Lung (tissue), 17 donors: ENCODE measurements at places on chromosomes 2 and 18. TPM values are rescaled to one million over a fixed set of nuclear protein-coding genes. Genes with fewer than 3 reads are reported as not detected.

DNA sequence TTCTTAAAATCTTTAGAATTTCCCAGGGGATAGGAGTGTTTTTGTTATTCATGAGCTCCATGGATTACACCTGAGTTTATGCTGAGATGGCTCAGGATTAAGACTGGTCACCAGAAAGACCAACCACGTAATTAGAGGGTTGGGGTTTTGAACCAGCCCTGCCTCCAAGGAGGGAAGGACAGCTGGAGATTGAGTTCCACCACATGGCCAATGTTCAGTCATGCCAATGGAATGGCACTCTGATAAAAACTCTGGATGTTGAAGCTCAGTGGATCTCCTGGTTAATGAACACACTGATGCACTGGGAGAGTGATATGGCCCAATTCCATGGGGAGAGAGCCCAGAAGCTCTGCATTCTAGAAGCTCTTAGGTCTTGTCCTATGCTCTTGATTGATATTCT is 38.7 kb upstream of the PTPN4 start:
- no peak overlapping the region for H3K4me3 ChIP-seq
- H3K4me1 ChIP-seq, result no peaks in the 10 kb centered on the region
- no peaks in the 10 kb centered on the region for H3K36me3 ChIP-seq
- no peak overlapping the region for H3K27ac ChIP-seq

- no peaks in the 10 kb centered on the region for H3K36me3 ChIP-seq
- no peaks in the 10 kb centered on the region for H3K4me1 ChIP-seq
These were observed 324.9 kb downstream of the LPIN1 start for GRCh38 chr2:12071318-12071717.

- H3K4me1 ChIP-seq, result no peaks in the 10 kb centered on the region
- no peak overlapping the region for H3K4me3 ChIP-seq
- H3K27ac ChIP-seq, result no peak overlapping the region
- H3K36me3 ChIP-seq, result no peaks in the 10 kb centered on the region
These were observed 923 bp downstream of the FIGLA start for GRCh38 chr2:70789304-70790135.

DNA sequence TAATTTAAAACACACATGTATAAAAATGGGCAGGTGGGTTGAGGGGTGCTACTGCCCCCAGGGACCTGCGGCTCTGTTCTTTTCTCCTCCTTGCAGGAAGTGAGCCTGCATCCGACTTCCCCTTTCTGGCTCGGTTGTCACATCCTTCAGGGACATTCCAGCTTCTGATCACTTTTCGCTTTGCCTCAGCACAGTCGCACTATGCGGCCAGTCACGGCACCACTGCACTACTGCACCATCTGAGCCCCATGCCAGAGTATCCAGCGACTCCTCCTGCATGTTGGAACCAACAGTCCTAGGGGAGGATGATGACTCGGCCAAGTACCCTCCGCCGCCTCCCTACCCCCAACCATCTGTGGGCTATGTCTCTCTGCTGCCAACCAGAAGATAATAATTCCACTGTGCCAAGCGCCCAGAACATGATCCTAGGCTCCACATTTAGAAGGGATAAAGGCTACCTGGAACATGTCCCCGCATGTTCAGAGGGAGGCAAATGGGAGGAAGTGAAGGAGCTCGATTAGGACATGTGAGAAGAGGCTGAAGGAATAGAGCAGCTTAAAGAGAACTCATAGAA is 17.6 kb downstream of the CDC42EP3 start:
- no peak overlapping the region for H3K4me3 ChIP-seq
- peak overlapping the region; percentile 94 for H3K27ac ChIP-seq
- no peak for DNase-seq
- H3K4me1 ChIP-seq, result peaks cover 16% of the 10 kb centered on the region
- peaks cover 3% of the 10 kb centered on the region for H3K36me3 ChIP-seq
- no peaks in the 10 kb centered on the region for H3K27me3 ChIP-seq

GRCh38 chr2:56248965-56249742 is 65.4 kb downstream of the CCDC85A start:
- no peaks in the 10 kb centered on the region for H3K4me1 ChIP-seq
- H3K27ac ChIP-seq, result no peak overlapping the region
- no peaks in the 10 kb centered on the region for H3K36me3 ChIP-seq
- H3K4me3 ChIP-seq, result no peak overlapping the region
- no peak for DNase-seq

GRCh38 chr2:180075870-180076269 is 68.8 kb upstream of the CWC22 start:
- no peaks in the 10 kb centered on the region for H3K4me1 ChIP-seq
- no peaks in the 10 kb centered on the region for H3K27me3 ChIP-seq
- H3K36me3 ChIP-seq, result no peaks in the 10 kb centered on the region
- H3K4me3 ChIP-seq, result no peak overlapping the region

DNA sequence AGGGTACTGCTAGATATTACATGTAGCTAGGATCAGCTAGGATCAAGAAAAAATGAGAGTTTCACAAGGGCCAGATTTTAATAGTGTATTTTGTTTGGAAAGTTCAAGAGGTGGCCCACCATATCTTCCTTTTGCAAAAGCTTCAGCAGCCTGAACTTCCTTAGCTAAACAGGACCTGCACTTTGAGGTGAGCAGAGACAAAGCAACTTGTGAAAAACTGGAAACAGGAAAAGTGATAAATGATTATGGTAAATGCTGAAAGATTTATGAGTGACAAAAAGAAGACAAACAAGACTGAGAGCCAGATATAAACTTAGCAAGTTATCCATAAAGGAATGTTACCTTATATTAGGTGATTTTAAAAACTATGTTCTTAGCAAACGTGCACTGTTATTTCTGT is 123.6 kb downstream of the ZNF521 start:
- DNase-seq, result no peak
- no peak overlapping the region for H3K27ac ChIP-seq
- H3K4me1 ChIP-seq, result peaks cover 34% of the 10 kb centered on the region
- H3K27me3 ChIP-seq, result no peaks in the 10 kb centered on the region
- H3K36me3 ChIP-seq, result peaks cover 10% of the 10 kb centered on the region
- H3K4me3 ChIP-seq, result no peak overlapping the region

- DNase-seq, result no peak
- H3K36me3 ChIP-seq, result no peaks in the 10 kb centered on the region
- no peak overlapping the region for H3K4me3 ChIP-seq
- peaks cover 8% of the 10 kb centered on the region for H3K4me1 ChIP-seq
These were observed 79.1 kb upstream of the EPB41L3 start for GRCh38 chr18:5622905-5623304.

- no peak overlapping the region for H3K27ac ChIP-seq
- no peaks in the 10 kb centered on the region for H3K27me3 ChIP-seq
- no peaks in the 10 kb centered on the region for H3K4me1 ChIP-seq
- H3K36me3 ChIP-seq, result no peaks in the 10 kb centered on the region
- DNase-seq, result no peak
These were observed 46.3 kb upstream of the RAB12 start for GRCh38 chr18:8562919-8563318.

DNA sequence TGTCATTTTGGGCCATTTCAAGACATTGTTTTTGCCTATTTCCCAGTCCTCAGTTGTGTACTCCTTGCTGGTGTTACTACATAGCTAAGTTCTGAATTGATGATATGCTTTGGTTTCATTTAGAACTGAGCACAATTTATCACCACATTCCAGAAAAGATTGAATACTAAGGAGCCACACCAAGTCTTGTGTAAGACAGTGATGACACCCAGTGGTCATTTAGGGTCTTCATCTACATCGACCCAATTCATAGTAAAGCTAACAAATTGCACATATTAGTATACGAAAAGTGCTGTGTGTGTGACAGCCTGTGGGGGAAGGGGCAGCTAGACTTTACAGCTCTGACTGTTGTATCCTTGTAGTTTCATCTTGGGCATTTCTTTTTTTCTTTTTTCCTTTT is 10.9 kb upstream of the DLX2 start:
- H3K4me3 ChIP-seq, result no peak overlapping the region
- peak; percentile 42 for DNase-seq
- H3K27ac ChIP-seq, result no peak overlapping the region
- H3K36me3 ChIP-seq, result no peaks in the 10 kb centered on the region

- no peaks in the 10 kb centered on the region for H3K36me3 ChIP-seq
- no peak for DNase-seq
- H3K4me1 ChIP-seq, result peaks cover 9% of the 10 kb centered on the region
- H3K27me3 ChIP-seq, result no peaks in the 10 kb centered on the region
- no peak overlapping the region for H3K27ac ChIP-seq
These were observed 187.9 kb downstream of the VAPA start for GRCh38 chr18:10101729-10102128.

Gene GPR39
- polyA plus RNA-seq, result 5.8 TPM

Gene FLACC1
- 1.9 TPM for polyA plus RNA-seq

Gene ABCG5
- not detected for polyA plus RNA-seq

Gene ANTXR1
- polyA plus RNA-seq, result 13.4 TPM

Gene USP40
- polyA plus RNA-seq, result 24.3 TPM

Gene C2orf72
- 0.46 TPM for polyA plus RNA-seq

Gene C2orf66
- 0.18 TPM for polyA plus RNA-seq

Gene SERPINB10
- polyA plus RNA-seq, result not detected

Gene NAT8
- not detected for polyA plus RNA-seq

Gene METTL5
- 33.5 TPM for polyA plus RNA-seq
